ENCODE measurements at places on chromosomes 5 and 9. TPM values are rescaled to one million over a fixed set of nuclear protein-coding genes. Genes with fewer than 3 reads are reported as not detected.

Gene LCN1
- polyA plus RNA-seq = not detected

Gene PHF24
- polyA plus RNA-seq = 0.19 TPM

Gene PDGFRB
- polyA plus RNA-seq = 102 TPM

Gene DND1
- 0.79 TPM for polyA plus RNA-seq

Gene PLPPR1
- polyA plus RNA-seq = 0.03 TPM

Gene RGS7BP
- polyA plus RNA-seq = 0.20 TPM

Gene INSYN2B
- polyA plus RNA-seq = 0.28 TPM

Gene VLDLR
- polyA plus RNA-seq = 7.1 TPM

Gene GARIN3
- polyA plus RNA-seq = not detected

Gene POMT1
- 14.4 TPM for polyA plus RNA-seq

Gene TLX3
- not detected for polyA plus RNA-seq

Gene PCDHGA11
- polyA plus RNA-seq = 0.79 TPM

Gene ORM2
- polyA plus RNA-seq = 1.1 TPM

Gene NDUFB6
- polyA plus RNA-seq = 48.7 TPM

Gene EPB41L4B
- 6.7 TPM for polyA plus RNA-seq

Gene ZNF169
- polyA plus RNA-seq = 2.8 TPM

Gene SLC1A1
- polyA plus RNA-seq = 2.6 TPM

Gene DRD1
- polyA plus RNA-seq = 0.22 TPM

Gene FAT2
- polyA plus RNA-seq = under 0.01 TPM

Gene ZNF366
- 0.82 TPM for polyA plus RNA-seq

Gene TAF11L5
- polyA plus RNA-seq = not detected

Gene GRM6
- not detected for polyA plus RNA-seq

Gene ERAP2
- 4.0 TPM for polyA plus RNA-seq

Gene KLF4
- 158 TPM for polyA plus RNA-seq

Gene TOMM5
- polyA plus RNA-seq = 120 TPM

Gene HACD4
- polyA plus RNA-seq = 1.1 TPM

Gene MSMP
- polyA plus RNA-seq = not detected

Gene TAF1L
- polyA plus RNA-seq = 0.01 TPM

Gene LIX1
- polyA plus RNA-seq = not detected

Gene ORM1
- not detected for polyA plus RNA-seq

Gene EIF4EBP3
- polyA plus RNA-seq = 40.6 TPM

Gene TNC
- polyA plus RNA-seq = 0.45 TPM

Gene GRAMD2B
- polyA plus RNA-seq = 5.4 TPM

Gene GRIA1
- 0.02 TPM for polyA plus RNA-seq

Gene WNK2
- polyA plus RNA-seq = 1.3 TPM

Gene OBP2B
- polyA plus RNA-seq = not detected

Gene C5orf58
- polyA plus RNA-seq = not detected

Gene ANKHD1
- polyA plus RNA-seq = 36.8 TPM

Gene GGTA1
- 37.5 TPM for polyA plus RNA-seq

Gene SYNPO
- 66.8 TPM for polyA plus RNA-seq

Gene ACTL7A
- not detected for polyA plus RNA-seq

Gene OTULINL
- polyA plus RNA-seq = 7.3 TPM

Gene CCDC192
- 0.07 TPM for polyA plus RNA-seq

Gene UBE2R2
- polyA plus RNA-seq = 21.3 TPM

Gene TMEM252
- not detected for polyA plus RNA-seq

Gene SHOC1
- not detected for polyA plus RNA-seq

Gene VDAC1
- polyA plus RNA-seq = 121 TPM

Gene UNC13B
- 9.9 TPM for polyA plus RNA-seq

Data from adipose tissue (tissue), 3 donors.